ENCODE measurements at places on chromosomes 5 and 9. TPM values are rescaled to one million over a fixed set of nuclear protein-coding genes. Genes with fewer than 3 reads are reported as not detected.

DNA sequence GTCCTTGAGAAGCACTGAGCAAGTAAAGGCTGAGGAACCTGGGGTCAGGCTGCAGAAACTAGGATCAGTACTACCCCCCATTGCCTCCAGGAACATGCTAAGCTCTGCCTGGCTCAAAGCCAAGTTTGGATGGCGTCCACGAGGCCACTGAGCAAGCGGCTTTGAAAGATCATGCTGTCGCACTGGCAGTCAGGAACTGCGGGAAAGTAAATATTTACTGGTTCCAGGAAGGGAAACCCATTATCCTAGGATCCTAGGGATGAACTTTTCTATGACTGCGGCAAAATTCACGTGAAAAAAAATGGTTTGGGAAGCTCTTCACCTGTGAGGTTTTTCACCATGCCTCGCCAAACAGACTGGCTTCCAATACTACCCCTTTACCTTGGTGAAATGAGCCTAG lies 75.3 kb upstream of the PJA2 start:
- H3K27me3 ChIP-seq = no peaks in the 10 kb centered on the region
- H3K4me1 ChIP-seq = no peaks in the 10 kb centered on the region
- H3K4me3 ChIP-seq = no peak overlapping the region
- H3K27ac ChIP-seq = no peak overlapping the region

- H3K4me1 ChIP-seq = no peaks in the 10 kb centered on the region
- H3K27ac ChIP-seq = no peak overlapping the region
- no peaks in the 10 kb centered on the region for H3K27me3 ChIP-seq
- no peak overlapping the region for H3K4me3 ChIP-seq
These were observed 138.2 kb upstream of the RFX3 start for GRCh38 chr9:3664044-3664443.

DNA sequence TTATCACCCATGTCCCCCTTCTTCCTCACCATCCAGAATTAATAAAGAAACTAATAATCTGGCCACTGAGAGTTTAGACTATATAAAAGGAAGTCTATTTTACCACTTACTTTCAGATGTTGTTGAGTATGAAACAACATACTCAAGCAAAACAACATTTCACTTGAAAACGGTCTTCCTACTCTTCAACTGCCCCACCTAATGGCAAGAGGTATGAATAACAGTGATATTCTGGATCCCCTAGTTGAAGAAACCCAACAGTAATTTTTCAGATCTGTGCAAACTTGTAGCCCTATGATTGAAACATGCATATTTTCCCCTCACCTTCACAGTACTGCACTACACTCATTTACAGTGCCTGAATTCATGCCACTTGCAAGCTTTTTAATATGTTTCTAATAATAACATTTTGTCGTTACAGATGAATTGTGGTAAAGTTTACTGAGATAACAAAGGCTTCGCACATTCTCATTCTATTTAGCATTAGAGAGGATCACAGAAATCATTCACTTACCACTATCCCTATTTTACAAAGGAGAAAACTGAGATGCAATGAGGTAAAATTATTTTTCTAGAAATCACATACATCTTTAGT lies 267.9 kb upstream of the PDE4D start:
- H3K27ac ChIP-seq = no peak overlapping the region
- no peaks in the 10 kb centered on the region for H3K4me1 ChIP-seq
- H3K27me3 ChIP-seq = no peaks in the 10 kb centered on the region
- H3K4me3 ChIP-seq = no peak overlapping the region

DNA sequence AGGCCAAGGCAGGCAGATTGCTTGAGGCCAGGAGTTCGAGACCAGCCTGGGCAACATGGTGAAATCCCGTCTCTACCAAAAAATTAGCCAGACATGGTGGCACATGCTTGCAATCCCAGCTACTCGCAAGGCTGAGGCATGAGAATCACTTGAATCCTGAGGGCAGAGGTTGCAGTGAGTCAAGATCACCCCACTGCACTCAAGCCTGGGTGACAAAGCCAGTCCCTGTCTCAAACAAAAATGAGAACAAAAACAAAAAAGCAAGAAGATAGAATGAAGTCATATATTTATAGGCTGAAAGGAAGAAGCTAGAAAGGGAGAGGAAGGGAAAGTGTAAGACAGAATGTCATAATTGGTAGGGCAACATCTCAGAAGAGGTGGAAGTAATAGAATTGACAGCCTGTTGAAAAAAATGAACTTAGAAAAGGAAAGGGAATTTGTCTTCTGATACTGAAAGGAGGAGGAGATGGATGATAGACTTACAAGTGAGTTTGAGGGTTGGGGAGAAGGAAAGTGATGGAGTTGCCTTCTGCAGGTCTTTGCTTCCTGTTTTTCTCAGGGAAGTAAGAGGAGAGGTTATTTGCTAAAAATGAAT lies 32.2 kb downstream of the CARD6 start:
- H3K36me3 ChIP-seq = no peaks in the 10 kb centered on the region
- no peak overlapping the region for H3K27ac ChIP-seq
- DNase-seq = no peak
- no peak overlapping the region for H3K4me3 ChIP-seq
- H3K4me1 ChIP-seq = no peaks in the 10 kb centered on the region

- no peak for DNase-seq
- peak overlapping the region; percentile 65 for H3K27ac ChIP-seq
- H3K27me3 ChIP-seq = no peaks in the 10 kb centered on the region
- H3K36me3 ChIP-seq = no peaks in the 10 kb centered on the region
These were observed 19.3 kb upstream of the RXRA start for GRCh38 chr9:134306636-134307600.

DNA sequence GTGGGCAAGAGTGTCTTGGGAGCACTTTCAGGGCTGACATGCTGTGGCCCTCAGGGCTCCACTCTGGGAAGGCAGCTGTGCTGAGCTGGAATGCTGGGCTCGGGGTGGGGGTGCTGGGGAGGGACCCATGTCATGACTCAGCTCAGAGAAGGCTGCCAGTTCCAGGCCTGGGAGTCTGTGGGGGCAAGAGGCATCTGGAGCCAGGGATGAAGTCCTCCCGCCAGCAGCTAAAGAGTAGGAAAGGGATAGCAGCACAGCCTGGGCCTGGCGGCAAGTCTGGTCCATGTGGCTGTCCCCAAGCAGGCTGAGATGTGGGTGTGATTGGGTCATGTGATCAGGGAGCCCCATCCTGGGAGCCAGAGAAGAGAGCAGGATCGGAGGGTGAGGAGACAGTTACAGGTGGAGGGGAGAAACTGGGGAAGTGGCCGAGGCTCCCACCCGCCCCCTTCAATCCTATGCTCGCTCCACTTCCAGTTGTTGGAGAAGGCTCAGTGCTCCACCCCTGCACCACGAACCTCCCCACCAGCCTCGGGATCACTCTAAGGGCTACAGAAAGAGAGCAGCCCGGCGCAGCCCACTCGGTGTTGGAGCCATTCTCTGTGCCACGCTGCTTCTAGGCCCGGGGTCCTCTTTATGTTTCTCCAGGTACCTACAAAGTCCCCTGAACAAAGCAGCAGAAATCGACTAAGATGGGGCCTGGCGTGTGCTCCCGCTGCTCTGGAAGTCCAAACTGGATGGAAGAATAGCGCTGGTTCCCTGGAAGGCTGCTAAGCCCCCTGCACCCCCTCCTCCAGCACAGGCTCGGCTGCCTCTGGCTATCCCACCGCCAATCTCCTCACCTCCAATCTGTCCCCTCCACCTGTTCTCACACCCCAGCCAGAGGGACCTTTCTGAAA lies 12.0 kb downstream of the PDGFRB start:
- H3K4me3 ChIP-seq = no peak overlapping the region
- no peak for DNase-seq
- no peaks in the 10 kb centered on the region for H3K36me3 ChIP-seq

- no peak overlapping the region for H3K4me3 ChIP-seq
- no peaks in the 10 kb centered on the region for H3K36me3 ChIP-seq
- no peaks in the 10 kb centered on the region for H3K27me3 ChIP-seq
- H3K27ac ChIP-seq = no peak overlapping the region
- no peaks in the 10 kb centered on the region for H3K4me1 ChIP-seq
These were observed 31.4 kb downstream of the CFAP77 start for GRCh38 chr9:132441404-132441803.

Gene GDF9
- total RNA-seq = not detected

Gene GAS1
- 6.6 TPM for total RNA-seq

Gene APBA1
- total RNA-seq = 14.9 TPM

Gene IGIP
- total RNA-seq = 16.5 TPM

Gene TLR4
- 16.9 TPM for total RNA-seq

Gene DBN1
- 77.6 TPM for total RNA-seq

Gene NUTM2G
- not detected for total RNA-seq

Gene KIF27
- total RNA-seq = 1.8 TPM

Gene ANKRD31
- not detected for total RNA-seq

Gene CDO1
- total RNA-seq = 1.2 TPM

Gene CBY3
- total RNA-seq = not detected

Gene GABRA6
- not detected for total RNA-seq
